ENCODE measurements at places on chromosomes 7 and 10.

DNA sequence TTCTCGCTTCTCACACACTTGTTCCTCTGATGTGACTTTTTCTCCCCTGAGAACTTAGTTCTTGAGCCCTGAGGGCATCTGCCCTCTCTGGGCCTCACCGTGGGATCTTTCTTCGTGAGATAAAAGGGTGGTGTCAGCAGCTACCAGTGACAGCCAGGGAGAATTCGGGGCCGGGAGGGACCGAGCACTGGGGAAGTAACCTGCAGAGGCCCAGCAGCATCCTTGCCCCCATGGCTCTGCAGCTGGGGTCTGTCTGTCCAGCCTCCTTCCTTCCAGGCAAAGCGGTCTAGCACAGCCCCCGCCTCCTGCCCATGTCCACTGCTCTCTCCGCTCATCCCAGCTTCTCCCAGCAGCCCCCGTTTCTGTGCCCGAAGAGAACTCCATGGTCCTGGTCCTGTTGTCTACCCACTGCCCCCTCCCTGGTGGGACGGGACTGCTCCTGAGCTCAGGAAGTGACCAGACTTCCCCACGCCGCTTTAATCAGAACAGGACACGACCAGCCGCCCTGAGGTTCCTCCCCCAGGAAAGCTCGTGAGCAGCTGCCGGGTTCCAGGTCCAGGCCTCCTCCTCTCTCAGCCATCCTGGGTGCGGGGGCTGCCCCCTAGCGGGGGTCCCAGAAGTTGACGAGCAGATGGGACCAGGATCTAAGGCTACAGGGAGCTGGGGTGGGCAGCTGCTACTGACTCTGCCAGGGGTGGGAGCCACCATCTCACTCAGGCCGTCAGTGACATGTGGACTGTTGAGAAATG, 187.5 kb downstream of the WDR37 start:
- DNase-seq, result no peak

DNA sequence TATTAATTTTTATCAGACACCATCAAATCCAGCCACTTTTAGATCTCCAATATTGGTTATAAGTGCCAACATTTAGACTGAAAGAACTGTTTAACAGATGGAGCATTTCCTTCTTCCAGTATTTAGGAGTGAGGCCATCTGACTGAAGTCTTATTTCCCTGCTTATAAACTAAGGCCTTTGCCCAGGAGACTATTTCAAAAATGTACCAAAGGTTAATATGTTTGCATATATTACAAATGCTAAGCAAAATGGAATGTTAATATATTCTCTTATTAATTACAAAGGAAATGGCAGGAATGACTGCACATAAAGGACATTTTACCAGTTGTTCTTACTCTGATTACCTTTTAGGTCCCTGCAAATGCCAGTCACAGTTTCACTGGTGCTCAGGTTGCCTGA, 238.9 kb upstream of the PLXNA4 start:
- DNase-seq, result no peak

GRCh38 chr10:77529050-77529576, 108.5 kb downstream of the KCNMA1 start:
- DNase-seq, result no peak

DNA sequence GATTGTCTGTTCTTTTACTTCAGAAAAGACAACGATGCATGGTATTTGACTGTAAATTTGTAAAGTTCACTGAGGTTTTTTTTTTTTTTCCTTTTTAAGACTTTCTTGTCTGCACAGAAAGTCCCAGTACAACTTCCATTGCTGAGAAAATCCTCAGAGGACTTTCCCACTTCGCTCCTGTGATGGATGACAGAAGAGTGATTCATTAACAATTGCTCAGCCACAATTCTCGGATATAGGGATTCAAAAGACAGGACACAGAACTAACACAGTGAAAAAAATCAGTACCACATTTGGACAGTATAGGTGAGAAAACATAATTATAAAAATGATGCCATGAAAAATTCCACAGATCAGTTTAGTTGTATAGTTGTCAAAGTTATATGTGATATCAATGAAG, 48.0 kb downstream of the SEC23IP start:
- DNase-seq, result no peak

DNA sequence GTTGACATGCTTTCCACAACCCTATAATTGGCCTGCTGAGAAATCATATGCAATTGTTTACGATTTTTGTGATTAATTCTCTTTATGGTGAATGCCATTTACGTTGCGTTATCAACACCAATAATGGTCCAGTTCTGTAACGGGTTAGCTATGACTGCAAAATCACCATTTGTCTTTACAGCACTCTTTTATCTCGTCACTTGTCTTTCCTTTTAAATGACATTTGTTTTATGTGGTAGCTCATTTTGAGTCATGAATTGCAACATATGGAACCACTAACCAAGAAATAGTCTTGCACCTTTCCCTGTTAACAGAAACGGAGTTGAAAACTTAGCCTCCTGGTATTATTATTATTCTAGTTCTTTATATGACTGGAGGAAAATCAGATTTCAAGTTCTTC, 3.1 kb upstream of the KIAA1217 start:
- DNase-seq, result no peak

DNA sequence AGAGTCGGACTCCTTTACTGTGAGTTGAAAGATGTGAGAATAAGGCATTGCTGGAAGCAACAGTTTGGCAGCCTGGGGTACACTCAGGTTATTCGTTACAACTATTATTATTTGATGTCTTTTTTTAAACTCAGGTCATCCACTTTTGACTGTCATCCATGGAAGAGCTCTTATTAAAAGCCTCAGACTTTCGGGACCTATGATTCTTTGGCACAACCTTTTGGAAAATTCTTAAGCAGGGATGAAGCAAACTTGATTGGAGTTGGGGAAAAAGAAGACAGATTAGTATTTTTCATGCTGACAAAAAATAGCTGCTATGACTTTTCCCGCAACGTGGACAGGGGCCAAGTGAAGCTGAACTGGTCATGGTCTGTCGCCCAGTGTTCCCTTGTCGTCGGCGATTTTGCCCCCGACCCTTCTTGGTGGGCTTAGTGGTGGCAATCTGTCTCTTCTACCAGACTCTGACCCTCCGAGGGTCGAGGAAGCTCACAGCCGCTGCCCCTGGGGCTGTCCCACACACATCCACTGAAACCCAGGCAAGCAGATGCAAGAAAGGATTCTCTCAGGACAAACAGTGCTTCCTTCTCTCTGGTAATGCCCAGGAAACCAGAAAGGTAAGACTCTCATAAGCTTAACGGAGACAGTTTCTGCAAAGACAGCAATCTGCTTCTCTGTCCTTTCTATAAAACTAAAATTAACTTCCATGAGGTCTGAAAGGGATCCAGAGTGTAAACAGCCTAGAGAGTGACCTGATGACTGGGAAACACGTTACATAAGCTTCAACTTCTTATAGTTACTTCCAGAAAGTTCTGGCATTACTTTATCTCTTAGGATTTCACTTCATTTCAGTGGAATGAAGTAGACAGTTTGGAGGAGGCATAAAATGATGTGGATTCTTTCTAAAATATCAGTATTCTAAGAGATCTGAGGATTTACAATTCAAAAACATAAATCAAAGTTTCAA, 1.0 kb downstream of the CPED1 start:
- no peak for DNase-seq

GRCh38 chr7:22653951-22654350, 73.0 kb upstream of the IL6 start:
- no peak for DNase-seq

DNA sequence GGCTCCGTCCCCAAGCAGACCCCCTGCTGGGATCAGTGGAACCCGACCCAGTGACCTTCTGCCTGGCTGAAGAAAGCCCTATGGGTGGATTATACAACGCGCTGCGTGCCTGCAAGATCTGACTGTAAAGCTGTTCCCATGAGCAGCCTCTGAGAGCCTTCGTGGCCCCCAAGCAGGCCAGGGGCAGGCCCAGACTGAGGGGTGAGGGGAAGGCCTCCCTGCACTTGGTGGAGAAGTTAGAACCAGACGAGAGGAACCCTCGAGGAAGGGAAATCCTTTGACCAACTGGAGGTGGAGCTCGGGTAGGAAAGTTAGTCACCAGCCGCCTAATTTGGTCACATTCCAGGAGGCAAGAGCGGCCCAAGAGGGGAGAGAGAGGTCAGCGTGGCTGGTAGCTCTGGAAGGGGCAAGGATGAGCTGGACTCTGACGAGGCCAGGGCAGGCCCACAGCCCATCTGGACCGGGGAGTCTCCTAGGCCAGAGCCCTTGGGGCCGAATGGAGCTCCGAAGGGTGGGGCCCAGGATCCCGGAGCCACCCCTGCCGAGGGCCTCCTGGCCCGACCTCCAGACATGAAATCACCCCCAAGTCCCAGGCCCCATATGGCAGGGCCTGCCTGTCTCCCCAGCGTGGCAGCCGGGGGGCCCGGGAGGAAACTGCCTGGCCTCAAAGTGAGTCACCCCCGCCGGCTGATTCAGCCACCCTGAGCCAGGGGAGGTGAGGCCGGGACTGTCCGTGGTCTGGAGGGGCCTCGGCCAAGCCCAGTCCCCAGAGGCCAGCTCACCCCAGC, 23.3 kb upstream of the PDGFA start:
- no peak for DNase-seq

DNA sequence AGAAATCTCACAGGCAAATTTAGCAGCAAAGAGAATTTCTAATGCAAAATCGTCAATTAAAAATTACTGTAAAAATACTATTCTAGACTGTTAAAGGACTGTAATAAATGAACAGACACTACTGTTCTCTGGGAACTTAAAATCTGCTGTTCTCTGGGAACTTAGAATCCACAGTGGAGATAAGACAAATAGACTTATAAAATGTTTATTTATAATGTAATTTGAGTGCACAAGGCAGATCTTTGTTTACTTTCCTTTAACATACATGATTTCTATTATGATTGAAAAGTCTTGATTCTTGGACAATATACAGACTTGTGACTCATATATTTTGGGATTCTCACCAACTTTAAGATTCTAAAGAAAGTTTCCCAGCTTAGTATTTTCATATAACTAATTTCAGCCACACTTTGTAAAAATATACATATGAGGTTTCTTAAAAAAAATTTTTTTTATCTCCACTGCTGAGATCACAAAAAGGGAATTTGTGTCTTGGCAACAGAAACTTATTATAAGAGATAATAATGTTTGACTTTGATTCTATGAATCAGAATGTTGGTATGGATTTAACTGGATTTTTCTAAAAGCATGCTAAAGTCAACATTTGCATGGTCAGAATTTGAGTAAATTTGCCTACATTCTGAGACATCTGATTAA, 166.3 kb upstream of the RHOBTB1 start:
- no peak for DNase-seq

GRCh38 chr10:130714742-130715467, 578.7 kb downstream of the GLRX3 start:
- DNase-seq, result no peak

DNA sequence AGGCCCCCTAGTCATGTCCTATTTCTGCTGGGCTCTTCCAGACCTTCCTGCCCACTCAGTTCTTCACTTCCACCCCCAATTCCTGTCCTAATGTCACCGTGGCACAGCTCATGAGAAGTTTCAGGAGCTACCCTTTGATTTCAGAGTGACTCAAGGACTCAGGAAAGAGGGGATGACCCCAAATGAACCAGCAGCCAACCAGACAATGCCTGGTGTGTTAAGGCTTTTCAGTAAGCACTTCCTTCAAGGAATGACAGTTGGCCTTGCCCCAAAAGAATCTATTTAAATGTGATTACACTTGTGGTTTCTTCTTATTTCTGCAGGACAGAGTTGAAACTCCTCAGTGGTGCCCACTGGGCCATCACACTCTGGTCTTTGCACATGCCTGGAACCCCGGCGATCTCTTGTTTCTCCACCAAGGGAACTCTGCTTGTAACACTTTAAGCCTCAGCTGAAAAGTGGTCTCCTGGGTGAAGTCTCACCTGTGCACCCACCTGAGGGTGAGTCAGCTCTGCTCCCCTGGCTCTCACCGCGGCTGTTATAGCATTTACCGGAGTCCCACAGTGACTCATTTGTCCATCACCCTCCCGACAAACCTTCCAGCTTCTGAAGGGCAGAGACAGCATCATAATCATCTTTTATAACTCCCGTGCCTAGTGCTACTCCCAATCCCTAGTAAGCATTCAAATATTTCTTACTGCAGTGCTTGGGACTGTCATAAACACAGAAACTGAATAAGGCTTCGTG, 123.0 kb upstream of the SVIL start:
- DNase-seq, result no peak

GRCh38 chr7:101575721-101576120, 53.4 kb downstream of the MYL10 start:
- DNase-seq, result no peak

GRCh38 chr10:78147202-78147601, 113.5 kb downstream of the RPS24 start:
- DNase-seq, result no peak

DNA sequence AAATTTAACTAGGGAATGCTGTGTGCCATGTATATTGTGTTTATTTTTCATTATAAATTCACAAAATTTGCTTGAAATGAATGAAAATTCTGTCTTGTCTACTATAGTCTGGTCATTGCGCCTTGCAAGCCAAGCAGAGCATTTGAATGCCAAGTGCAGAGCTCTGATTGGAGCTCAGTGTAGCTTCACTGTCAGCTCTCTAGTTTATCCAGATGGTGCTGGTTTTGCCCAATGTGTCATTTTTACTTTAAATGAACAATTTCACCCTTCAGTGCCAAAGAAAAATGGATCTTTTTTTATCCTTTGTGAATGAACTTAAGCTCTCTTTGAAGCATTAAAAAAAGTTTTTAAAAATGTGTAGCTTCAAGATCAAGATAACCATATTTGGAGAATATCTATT, 225.6 kb upstream of the CACNA2D1 start:
- DNase-seq, result no peak

- no peak for DNase-seq
These were observed 118.1 kb downstream of the ZNF736 start for GRCh38 chr7:64431838-64432237.

GRCh38 chr10:68188835-68189234, 43.1 kb downstream of the ATOH7 start:
- no peak for DNase-seq

- no peak for DNase-seq
These were observed 116.5 kb upstream of the HDAC9 start for GRCh38 chr7:18378989-18379605.

- DNase-seq, result no peak
These were observed 214.3 kb downstream of the WDR37 start for GRCh38 chr10:1270490-1270889.

DNA sequence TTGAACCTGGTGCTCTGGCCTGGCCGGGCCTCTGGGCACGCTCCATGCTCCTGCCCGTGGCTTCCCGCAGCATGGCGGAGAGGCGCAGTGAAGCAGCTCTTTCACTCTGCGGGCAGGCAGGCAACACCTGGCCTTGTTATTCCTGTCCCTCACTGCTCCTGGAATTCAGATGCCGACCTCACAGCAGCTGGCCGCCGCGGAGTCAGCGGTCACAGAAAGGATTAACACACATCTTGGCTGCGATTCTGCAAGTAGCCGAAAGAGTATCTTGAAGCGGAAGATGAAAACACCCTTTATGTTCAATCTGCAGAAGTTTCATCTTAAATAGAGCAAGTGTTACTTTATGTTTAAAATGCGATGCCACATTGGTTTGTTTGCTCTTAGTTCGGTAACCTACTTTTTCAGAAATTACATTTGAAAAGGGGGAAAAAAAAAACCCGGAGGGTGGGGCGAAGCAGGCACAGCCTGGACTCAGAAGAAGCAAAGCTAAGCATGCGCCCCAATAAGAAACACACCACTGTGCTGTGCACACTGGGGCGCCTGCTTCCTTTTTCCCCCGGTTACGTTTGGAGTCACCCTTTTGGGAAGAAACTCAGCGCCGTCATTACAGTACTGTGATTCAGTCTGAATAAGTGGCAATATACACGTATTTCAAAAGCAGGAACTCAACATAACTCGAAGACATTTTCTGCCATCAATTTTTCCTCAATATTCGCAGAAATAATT, 42.3 kb downstream of the BRI3 start:
- no peak for DNase-seq

GRCh38 chr7:135467207-135467711, 42.6 kb downstream of the CNOT4 start:
- DNase-seq, result no peak

- no peak for DNase-seq
These were observed 154.0 kb upstream of the KLF14 start for GRCh38 chr7:130887957-130888371.

Data from GM12892 (cell line).